ENCODE measurements at places on chromosomes 5 and 9.

GRCh38 chr5:142719836-142720370, 34.0 kb upstream of the FGF1 start:
- DNase-seq, result no peak

- DNase-seq, result no peak
Measured at GRCh38 chr5:134492568-134492967, 32.9 kb upstream of the JADE2 start.

DNA sequence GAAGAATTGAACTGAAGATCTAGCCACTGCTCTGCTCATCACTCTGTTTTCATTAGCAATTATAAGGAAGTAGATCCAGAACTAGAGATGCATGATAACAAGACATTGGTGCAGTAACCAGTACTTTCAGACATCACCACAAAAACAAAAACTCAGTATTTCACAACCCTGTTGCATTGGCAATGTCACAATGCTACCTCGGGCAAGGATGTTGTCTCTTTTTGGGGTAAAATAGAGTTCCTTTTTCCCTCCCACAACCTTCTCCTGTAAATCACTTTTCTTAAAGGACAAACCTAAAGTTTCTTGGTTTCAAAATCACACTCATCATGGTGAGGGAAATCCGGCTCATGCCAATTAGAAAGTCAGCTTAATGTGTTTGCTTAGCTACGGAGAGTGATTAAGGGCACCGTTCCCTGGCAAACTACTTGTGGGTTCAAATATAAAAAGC, 420.1 kb upstream of the MEF2C start:
- no peak for DNase-seq

DNA sequence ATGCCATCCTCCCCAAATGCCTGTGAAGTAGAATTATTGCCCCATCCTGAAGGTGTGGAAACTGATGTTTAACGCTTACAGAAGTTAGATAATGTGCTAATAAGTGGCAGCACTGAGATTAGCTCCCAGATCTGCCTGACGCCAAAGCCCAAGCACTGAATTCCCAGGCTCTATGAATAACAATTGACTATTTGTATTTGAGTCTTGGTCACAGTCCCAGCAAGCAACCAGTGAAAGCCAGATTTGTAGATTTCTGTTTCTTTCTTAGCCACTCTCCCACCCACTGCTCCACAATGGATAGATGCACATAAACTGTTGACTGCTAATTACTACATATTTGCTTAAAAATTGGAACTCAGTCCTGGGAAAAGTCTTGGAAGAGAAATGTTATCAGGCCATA, 34.4 kb downstream of the FAM240B start:
- peak; percentile 31 for DNase-seq

DNA sequence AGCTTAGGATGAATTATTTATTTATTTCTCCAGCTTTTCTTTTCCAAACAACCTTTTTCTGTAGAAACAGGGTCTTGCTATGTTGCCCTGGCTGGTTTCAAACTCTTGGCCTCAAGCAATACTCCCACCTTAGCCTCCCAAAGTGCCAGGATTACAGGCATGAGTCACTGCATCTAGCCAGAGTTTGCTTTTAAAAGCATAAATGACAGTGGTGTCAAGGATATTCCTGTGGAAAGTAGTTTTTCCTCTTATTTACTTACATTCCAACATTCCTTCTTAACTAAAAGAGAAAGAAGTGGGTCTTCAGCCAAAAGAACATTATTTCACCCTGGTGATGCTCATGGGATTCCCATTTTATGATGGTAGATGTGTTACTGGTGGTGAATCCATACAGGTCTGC, 62.4 kb downstream of the GRIA1 start:
- DNase-seq, result no peak

DNA sequence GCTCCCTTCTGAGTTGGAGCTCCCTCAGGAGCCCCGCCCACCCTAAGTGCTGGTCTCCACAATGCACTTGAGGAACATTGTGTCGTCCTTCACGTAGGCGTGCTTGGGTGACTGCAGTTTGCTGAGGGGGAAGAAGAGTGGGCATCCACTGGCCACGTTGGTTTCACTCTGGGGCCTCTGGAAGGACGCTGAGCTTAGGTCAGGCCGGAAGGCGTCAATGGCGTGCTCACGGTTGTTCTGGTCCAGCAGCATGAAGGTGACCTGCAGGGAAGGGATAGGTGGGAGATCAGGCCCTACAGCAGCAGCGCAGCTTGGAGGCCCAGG, 21.7 kb downstream of the TRAF1 start:
- no peak for DNase-seq

GRCh38 chr9:36991516-36992134, 42.4 kb downstream of the PAX5 start:
- no peak for DNase-seq

GRCh38 chr9:92857236-92857635, 20.6 kb downstream of the ZNF484 start:
- no peak for DNase-seq

GRCh38 chr5:91632871-91633270, 249.8 kb upstream of the ARRDC3 start:
- no peak for DNase-seq

GRCh38 chr9:74887041-74887980, at the start of gene TRPM6:
TSS of gene TRPM6 (minus strand) at chr9:74887921. CDS start at chr9:74887856, 65 bp downstream.
- peak; percentile 11 for DNase-seq

DNA sequence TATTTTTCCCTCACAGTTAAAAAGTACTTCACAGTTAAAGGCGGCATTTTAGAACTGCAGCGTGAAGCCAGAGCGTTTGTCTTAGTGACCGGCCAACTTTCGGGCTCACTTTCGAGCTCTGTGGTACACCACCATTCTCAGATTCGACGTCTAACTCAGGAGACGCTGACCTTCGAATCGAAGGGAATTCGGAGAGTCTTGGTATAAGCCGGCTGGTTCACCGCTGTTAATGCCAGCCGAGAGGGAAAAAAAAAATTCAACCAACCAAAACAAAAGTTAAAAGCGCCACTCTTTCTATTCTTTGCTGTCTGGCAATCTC, 544 bp upstream of the SNX24 start:
- no peak for DNase-seq

GRCh38 chr9:86321373-86321772, 32.8 kb downstream of the TUT7 start:
- DNase-seq, result no peak

DNA sequence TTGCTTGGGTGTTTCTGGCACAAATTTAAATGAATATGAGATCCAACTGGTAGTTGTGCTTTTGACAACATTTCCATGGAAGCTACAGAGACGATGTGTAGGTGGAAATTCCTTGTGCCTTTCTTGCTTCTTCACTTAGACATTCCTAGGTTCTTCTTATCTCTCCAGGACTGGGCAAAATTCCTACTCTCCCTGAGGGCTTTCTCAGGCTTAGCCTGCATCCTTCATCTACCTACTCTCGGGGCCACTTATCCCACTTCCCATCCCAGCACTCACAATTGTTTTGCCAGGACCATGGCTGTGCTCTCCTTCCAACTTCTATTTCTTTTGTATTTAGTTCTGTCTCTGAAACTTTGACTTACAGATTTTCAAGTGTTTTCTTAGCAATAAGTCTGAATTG, 17.8 kb upstream of the SPINK1 start:
- DNase-seq, result no peak

GRCh38 chr5:28896949-28897348, 1858.6 kb upstream of the CDH9 start:
- no peak for DNase-seq

GRCh38 chr5:164475339-164475977, 970.0 kb downstream of the MAT2B start:
- no peak for DNase-seq

GRCh38 chr9:104319198-104319597, 184.9 kb upstream of the OR13F1 start:
- no peak for DNase-seq

- DNase-seq, result no peak
Measured at GRCh38 chr9:38277601-38278200, 114.8 kb upstream of the ALDH1B1 start.

DNA sequence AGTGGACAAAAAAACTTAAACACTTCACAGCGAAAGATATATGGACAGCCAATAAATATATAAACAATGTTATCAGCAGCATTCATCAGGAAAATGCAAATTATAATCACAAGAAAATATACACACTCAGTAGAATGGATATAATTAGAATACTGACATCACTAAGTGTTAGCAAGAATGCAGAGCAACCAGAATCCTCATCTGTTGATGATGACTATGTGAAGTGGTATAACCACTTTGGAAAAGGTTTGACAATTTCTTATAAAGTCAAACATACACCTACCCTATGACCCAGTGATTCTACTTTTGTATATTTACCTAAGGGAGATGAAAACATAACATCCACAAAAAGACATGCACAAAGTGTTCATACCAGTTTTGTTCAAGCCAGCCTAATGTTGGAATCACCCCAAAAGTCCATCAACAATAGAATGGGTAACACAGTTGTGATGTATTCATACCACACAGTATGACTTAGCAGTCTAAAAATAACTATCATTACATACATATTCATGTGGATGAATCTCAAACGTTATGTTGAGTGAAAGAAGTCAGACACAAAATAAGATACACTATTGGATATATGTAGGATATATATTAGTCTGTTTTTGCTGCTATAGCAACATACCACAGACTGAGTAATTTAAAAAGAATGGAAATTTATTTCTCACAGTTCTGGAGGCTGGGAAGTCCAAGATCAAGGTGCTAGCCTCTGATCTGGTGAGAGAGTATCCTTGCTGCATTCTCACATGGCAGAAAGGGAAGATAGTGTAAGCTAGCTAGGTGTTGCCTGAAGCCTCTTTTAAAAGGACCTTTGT, 148.8 kb upstream of the ADAMTSL1 start:
- DNase-seq, result no peak
